ENCODE measurements at places on chromosomes 3 and 15.

- DNase-seq = no peak
These were observed 484.5 kb upstream of the NR2F2 start for GRCh38 chr15:95845862-95846515.

DNA sequence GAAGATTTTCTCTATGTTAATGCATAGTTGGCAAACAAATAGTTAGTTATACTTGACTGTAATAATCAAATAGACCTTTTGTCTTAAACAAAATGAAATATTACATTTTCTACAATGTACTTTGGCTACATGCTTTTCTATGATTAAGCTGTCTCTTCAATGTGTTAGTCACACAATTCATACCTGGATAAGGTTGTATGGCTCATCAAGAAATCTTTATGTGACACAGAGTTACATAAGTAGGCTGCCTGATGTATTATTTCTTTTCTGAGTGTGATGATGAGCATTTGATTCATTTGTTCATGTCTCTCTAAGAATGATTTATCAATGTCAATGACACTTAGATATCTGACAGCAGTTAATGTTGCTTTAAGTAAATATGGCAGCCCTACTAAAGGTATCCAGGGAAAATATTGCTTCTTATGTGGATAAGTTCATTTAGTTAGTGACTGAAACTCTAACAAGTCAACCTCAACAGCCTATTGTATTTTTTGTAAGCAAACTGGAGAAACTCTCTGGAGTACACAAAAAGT, 157.4 kb upstream of the SOX2 start:
- no peak for DNase-seq

- DNase-seq = no peak
These were observed 500 bp downstream of the PARP6 start for GRCh38 chr15:72271895-72272212.

DNA sequence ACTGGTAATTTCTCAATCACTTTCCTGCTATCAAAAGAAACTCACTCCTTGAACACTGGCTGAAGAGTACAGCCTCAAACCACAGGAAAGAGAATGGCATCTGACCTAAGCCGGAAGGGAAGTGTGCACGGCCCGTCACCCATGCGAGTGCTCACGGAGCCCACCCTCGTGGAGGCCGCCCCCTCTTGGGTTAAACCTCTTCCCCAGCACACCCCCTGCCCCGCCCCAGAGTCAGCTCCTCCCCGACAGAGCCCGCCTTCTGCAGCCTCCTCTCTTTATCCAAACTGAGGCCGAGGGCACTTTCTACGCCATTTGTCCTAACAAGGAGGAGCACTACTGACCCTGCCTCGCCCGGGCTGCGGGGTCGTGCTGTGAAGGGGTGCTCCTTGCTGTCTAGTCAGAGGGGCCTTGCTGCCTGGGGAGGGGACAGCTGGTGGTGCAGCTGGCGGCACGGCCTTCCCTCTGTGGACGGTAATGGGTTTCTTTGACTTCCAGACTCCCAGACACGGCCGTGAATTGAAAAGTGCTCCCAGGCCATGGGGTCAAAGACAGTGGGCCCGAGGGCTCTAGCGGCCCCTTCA, 137.7 kb downstream of the NSMCE3 start:
- no peak for DNase-seq

- DNase-seq = no peak
These were observed 24.8 kb downstream of the PEX5L start for GRCh38 chr3:180011927-180012326.

- no peak for DNase-seq
These were observed 1.2 kb downstream of the BLOC1S6 start for GRCh38 chr15:45588219-45588875.

DNA sequence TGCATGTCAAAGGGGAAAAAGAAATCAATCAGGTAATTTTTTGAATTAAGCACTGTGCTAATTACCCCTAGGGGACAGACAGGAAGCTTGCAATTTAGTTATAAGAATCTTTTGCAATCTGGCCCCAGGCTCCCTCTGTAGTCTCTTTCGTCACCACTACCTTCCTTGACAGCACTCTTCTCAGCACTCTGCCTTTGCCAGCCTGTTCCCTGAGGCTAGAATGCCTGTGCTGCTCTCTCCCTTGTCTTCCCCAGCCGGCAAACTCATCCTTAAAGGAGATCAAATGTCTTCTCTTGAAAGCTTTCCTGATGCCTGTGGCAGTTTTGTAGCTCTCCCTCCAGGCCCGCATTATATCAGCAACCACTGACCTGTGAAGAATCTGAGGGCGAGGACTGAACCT, 32.4 kb upstream of the PRTG start:
- DNase-seq = no peak

DNA sequence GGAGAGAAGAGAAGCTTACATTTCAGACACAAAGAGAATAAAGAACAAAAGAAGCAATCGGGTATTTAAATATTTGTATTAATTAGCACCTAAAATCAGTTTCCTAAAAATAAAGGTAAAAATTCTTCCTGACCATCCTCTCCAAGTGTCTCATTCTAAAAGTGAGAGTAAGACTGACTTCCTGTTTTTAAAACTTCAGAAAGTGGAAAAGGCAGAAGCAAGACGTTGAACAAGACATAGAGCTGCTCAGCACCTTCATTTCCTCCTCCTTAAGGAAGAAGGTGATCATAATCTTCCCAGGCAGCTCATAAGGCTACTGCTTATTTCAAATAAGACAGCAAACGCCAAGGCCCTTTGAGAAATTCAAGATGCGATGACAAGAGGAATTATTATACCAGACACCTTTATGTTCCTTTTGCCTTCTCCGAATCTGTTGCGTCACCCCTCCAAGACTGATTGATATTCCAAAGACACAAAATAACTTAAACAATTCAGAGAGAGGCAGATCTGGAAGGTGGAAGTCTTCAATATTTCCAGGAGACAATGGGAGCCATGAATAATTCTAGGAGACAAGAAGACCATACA, 238.8 kb upstream of the TLE3 start:
- no peak for DNase-seq

DNA sequence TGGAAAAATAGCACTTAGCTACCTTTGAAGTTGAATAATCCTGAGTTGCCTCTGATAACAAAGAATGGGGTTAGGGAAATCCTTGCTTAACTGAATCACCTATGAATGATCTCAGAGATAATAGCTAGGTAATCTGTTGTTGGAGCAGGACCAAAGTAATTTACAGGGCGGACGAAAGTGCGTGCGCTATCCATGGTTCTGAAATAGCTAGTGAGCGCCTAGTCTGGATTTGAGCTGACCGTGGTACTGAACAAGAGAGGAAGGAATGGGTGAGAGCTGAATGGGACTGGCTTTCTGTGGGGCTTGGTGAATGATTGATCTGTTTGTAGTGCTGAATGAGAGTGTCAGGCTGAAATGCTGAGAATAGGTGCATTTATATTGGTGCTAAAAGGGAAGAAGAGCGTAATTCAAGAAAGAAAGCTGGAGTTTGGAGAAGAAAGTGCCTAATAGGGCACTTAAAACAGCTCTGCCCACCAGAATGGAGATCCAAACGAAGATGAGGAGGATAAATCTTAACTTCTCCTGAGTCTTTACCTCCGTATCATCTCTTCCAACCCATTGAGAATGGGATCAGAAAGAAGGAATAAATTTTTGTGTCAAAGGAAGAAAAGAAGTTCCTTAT, 10.1 kb downstream of the SCN10A start:
- DNase-seq = no peak

DNA sequence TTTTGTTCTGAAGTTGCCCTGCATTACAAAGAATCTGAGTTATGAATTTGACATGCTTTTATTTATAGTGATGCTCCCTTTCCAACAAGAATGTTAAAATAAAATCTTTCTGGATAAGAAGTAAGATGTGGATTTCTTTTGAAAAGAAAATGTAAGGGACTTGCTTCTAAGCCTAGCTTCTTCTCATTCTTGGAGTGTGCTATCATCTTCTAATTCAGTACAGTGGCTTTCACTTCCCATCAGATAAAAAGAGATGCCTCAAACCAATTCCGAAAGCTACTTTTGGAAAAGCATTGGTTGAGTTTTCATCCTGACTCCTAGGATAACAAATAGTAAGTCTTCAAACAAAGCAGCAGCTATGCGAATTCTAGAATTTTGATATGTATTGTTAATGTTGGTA, 197.0 kb upstream of the ZPLD1 start:
- no peak for DNase-seq

DNA sequence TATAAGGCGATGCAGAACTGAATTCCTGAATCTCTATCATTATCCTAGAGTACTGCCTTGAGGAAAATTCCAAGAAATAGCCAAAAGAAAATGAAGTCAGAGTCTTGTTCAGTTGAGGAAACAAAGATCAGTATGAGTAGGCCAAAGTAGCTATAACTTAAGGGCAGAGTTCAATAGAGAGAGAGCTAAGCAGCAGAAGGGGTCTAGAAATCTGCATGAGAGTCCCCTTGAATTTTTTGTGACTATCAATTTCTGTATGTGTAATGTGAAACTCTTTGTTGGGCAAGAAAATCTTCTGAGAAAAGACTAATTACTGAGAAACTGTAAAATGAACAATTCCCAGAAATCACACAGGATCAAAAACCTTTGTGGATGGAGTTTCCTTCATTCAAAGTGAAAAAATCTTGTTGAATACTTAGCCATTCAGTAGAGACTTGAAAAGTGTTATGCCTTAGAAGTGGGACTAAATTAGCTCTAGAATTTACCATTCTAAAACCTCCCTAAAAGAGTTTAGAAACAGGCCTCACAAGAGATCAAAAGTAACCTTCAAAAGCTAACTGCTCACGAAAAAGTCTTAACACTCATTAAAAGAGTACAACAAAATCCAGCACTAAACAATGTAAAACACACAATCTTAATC, 43.1 kb upstream of the FNDC3B start:
- DNase-seq = no peak

- DNase-seq = no peak
These were observed 256.5 kb downstream of the SHQ1 start for GRCh38 chr3:72591522-72592421.

- DNase-seq = no peak
These were observed 38.4 kb upstream of the PPP2R3A start for GRCh38 chr3:135927155-135927554.

GRCh38 chr3:119817583-119818363, 35.9 kb downstream of the NR1I2 start:
- DNase-seq = no peak

DNA sequence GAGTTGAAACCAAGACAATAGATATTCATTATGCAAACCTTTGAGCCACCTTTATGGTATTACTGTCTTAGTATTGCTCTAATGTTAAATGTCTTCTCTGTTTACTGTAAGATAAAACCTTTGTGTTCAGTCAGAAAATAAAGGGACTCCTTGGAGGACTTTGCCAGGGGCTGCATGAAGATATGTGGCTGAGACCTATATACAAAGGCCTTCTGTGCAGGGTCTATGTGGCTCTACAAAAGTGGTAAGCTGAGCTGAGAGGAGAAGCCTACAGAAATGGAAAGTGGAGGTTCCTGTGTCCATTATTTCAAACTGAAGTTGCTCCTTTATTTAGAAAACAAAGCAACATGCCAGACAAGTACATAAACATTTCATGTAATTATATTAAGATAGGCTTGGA, 131.5 kb downstream of the FNDC3B start:
- DNase-seq = no peak

GRCh38 chr3:30187366-30187765, 419.0 kb upstream of the TGFBR2 start:
- no peak for DNase-seq

GRCh38 chr15:79117442-79118204, 27.0 kb upstream of the RASGRF1 start:
- DNase-seq = no peak

DNA sequence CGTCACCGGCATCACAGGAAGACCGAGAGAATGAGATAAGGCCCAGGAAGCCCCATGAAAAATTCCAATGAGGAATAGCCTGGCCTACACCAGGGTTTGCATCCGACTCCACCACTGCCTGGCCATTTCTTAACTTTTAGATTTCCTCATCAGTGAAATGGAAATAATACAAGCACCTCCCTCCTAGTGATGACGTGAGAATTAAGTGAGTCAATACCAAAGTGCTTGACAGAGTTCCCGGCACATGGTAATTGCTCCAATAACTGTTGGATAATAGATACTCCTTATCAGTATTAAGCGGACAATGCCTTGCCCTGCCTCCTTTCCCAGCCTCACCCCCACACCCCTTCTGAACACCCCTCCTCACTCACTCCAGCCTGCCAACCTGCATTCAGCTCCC, 105.4 kb downstream of the TLE3 start:
- DNase-seq = no peak

GRCh38 chr3:50653937-50654595, 20.7 kb upstream of the DOCK3 start:
- DNase-seq = no peak

DNA sequence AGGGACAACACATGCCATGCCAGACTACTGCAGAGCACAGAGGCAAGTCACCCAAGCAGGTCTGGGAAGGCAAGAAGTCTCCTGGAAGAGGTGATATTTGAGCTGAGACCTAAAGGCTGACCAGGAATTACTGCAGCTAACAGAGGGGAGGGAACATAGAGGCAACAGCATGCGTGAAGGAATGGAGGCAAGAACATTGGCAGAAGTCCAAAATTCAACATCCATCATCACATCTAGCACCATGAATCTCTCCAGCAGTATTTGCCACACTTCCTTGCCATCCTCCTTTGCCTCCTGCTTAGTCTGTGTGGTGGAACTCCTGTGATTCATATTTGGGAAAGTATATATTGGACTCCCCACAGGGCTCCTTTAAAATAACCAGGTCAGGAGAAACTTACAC, 870 bp upstream of the TSEN2 start:
- no peak for DNase-seq

GRCh38 chr15:101489237-101489598, 289 bp downstream of the PCSK6 start:
- no peak for DNase-seq

GRCh38 chr3:53044711-53045517, 959 bp downstream of the SFMBT1 start:
- DNase-seq = peak; percentile 35

DNA sequence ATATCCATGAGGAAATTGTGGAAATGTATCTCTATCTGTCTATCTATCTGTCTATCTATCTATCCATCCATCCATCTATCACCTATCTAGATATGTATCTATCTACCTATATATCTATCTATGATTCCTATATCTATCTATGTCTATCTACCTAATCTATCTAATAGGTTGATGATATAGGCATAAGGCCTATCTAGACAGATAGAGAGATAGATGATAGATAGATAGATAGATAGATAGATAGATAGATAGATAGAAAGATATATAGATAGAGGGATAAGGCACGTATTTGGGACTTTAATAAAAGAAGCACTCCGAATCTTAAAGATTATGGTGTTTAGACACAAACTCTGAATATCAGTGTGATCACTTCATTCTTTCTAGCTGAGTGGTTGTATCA, 58.1 kb downstream of the DIPK2A start:
- no peak for DNase-seq

- no peak for DNase-seq
These were observed 21.5 kb downstream of the FAM174B start for GRCh38 chr15:92634060-92634459.

DNA sequence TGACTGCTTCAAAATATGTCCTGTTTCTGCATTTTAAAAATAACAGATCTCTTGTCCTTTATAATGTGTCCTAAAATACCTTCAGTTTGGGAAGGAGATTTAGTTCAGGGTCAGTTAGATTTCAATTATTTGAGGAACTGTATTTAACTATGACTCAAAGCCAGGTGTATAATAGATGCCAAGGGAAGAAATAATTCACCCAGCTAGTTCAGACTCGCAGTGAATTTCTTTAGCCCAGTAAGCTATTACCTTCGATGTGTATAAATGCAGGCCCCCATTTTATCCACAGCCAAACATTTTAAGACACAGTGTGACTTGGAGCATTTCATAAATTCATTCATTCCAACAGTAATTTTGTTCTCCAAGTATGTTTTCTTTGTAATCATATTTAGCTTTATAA, 458.0 kb downstream of the ZNF385D start:
- DNase-seq = no peak
